ENCODE measurements at places on chromosomes 12 and 14. TPM values are rescaled to one million over a fixed set of nuclear protein-coding genes. Genes with fewer than 3 reads are reported as not detected.

DNA sequence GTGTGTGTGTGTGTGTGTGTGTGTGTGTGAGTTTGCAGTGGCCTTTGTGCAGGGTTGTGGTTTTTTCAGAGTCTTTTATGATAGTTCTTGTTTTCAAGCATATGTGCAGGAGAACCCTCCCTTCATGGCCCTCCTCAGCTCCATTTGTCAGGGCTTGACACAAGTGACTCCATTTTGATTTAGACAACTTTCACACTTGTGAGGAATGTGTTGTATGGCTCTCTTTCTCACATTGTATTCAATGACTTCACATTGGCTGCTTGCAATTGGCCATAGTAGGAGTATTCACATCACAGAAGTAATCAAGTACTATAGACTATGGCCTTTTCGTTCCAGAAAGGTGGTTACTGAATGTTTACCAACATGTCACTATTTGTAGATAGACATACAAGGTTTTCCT, 133.1 kb downstream of the SLC38A1 start:
- no peak for DNase-seq

Gene NYNRIN
- polyA plus RNA-seq = 0.04 TPM

DNA sequence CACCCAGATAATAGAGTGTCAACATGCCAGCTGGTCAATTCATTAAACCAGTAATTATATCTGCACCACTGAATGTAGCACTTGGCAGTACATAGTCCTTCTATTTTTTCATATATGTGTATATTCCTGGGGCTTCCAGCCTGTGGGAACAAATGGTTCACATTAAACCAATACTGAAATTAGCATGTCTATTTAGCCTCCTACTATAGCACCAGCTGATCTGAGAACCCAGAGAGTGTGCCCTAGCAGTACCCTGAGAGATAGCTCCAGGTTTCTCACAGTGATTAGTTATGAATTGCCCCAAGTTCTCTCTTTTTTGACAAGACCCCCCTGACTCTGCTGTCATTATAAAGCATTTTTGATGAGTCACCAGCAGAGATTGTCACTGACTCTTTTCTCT, 1097.3 kb upstream of the FLRT2 start:
- DNase-seq = no peak

Gene C12orf56
- polyA plus RNA-seq = not detected

Gene KITLG
- 0.40 TPM for polyA plus RNA-seq

Measured in GM12878 (cell line).